ENCODE measurements at places on chromosomes 6 and 20.

DNA sequence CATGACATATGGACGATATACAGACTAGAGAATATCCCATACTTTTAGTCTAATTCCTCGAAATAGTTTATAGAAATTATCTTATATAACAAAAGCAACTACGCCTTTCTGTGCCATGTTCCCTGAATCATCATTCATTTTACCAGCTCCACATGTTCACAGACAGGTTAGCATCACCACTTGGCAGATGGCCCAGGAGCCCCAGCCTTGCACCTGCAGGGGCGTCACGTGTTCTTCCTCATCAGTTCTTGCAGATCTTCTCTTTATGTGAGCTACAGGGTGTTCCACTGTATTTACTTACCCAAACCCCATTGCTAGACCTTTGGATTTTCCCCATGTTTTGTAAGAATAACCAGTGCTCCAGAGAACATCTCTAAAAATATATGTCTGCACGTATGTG, 12.6 kb upstream of the BNIP5 start:
- no peak for DNase-seq

DNA sequence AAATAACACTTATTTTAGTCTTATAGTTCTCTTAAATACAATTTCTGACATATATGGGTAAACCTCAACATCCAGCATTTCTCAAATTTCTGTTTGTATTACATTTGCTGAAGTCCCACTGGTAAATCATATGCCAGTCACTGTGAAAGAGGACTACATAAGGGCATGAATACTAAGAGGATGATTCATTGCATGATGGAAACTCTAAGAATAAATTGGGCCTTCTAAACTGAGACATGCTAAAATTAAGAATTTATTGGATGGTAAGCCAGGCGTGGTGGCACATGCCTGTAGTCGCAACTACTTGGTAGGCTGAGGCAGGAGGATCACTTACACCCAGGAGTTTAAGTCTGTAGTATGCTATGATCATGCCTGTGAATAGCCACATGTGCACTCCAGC, 12.1 kb downstream of the DEFB123 start:
- no peak for DNase-seq

GRCh38 chr20:36454332-36454697, 87.0 kb upstream of the MYL9 start:
- DNase-seq, result no peak

- no peak for DNase-seq
These were observed 8.1 kb downstream of the NEDD9 start for GRCh38 chr6:11224252-11224965.

GRCh38 chr6:137737836-137738596, 129.0 kb upstream of the TNFAIP3 start:
- DNase-seq, result no peak

DNA sequence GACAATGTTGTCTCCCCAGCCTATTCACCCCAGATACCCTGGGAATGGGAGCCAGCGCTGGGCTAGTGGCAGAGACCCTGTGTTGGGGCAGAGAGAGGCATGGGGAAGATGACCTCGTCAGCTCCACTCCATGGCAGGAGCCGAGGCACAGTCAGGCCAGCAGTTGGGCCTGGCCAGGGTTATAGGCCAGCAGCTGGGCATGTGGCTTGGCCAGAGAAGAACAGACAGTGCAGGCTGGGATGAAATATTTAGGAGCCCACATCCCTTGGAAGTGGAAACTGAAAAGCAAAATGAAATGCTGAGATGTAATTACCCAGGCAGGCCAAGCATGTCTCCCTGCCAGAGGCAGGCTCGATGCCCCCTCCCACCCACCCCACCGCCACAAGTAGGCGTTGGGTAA, 70.0 kb downstream of the GRM4 start:
- no peak for DNase-seq

DNA sequence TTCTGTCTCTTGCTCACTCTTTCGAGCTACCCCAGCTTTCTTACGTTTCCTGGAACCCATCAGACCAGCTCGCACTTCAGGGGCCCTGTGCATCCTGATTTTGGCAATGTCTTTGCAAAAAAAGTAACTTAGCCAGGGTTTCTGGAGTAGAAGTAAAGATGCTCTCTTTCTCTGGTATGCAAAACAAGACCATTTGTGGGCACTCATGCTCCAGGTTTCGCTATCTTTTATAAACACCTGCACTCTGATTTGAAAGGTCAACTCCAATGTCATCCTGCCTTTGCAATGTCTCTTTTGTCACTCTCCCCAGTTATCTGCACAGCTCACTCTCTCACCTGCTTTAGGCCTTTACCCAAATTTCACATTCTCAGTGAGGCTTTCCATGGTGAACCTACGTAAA, 869.1 kb downstream of the QKI start:
- no peak for DNase-seq

DNA sequence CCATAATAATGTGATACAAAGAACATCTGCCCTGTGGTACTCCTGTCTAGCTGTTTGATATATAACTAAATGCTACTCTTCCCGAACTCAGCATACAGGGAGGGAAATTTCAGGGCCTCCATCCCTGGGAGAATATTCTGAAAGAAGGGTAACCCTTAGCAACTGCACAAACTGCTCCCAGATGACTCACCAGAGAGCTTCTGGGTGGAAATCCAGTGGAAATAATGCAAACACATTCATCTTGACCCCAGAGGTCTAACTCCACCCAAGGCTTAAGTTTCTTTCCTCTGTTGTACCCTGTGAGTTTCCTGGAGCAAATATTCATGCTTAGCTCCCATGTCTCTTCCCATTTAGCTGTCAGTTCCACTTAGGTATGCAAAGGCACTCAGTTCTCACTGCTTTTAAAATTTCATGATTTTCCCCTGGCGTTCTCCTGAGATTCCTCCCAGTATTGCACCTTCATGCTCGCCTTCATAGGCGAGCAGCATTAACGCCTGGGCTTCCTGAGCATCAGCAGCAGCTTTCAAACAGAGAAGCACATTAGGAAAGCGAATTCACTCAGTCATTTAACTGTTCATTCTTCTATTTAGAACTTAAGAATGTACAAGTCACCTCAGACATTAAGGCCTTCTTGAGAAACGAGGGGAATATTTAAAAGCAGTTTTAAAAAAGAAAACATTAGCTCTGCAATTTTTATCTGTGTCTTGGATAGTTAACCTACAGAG, 43.8 kb upstream of the LAMA4 start:
- no peak for DNase-seq

DNA sequence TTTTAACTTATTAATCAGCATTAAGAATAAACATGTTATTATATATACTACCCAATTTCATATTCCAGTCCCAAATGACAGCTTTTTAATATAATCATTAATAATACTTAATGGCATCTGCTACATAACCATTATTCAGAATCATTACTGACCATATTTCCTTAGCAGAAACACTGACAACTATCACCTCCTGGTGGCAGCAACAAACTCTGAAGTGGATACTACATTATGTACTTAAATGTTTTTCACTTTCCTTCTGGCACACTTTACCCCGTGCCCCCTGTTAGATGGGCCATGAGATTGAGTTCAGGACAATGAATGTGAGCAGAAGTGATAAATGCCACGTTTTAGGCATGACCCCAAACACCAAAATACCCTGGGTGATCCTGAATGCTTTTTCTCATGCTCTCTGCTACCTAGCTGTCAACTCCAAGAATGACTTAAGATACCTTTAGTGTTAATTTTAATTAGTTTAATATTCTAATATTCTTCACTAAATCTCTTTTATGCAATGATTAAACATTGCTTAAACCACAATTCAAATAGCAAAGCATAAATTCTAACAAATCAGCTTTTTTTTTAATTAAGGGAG, 77.1 kb downstream of the LMBRD1 start:
- DNase-seq, result peak; percentile 35

DNA sequence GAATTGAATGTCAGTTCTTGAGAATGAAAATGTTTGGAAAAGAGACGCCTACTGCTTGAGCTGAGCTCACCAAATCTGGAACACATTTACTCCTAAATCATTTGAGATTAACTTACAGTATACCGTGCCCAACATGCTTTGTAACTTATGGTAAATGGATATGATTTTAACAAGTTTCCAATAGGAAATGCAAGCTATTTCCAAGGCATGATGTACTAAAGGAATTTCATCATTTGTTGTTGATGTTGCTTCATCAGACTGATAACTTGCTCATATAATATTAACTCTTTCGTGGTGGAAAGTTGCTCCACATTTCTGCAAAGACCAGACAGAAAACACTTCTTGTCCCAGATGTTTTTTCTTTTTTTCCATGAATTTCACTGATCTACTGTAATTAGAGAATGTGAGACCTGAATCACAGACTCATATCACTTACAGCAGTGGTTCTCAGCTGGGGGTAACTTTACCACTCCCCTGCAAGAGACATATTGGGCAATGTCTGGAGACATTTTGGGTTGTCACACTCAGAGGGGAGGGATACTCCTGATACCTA, 116.6 kb upstream of the TRAF3IP2 start:
- no peak for DNase-seq

DNA sequence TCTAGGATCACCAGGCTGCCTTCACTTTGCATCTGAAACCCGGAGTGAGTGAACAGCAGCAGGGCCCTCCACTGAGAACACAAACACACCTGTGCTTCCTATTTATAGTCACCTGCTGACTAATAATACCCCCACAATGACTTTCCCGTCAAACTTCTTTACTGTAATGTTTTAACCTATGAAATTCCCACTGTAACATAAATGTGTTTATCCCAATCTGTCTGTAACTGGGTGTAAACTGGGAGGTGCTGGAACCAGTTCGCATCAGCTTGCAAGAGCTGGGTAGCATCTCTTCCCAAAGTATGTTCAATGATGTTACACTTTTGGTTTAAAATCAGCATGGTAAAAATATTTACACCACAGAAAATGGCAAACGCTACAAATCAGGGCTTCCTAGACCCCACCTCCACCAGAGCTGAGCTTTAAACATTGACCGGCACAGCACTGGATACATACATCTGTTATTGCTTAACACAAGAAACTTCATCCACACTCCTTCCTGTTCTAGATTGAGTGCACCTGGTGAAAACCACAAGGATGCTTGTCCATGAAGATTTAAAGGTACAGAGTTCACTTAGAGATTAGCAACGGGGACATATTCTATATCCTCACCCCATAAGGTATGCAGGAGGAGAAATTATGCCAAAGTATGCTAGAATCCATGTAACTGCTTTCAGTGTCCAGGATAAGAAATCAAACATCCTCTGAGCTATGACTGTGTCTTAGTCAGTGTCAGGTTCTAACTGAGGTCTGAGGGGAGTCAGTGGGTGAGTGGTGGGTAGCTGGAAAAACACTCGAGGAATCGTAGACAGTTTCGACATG, 79.0 kb downstream of the ALDH8A1 start:
- DNase-seq, result no peak

DNA sequence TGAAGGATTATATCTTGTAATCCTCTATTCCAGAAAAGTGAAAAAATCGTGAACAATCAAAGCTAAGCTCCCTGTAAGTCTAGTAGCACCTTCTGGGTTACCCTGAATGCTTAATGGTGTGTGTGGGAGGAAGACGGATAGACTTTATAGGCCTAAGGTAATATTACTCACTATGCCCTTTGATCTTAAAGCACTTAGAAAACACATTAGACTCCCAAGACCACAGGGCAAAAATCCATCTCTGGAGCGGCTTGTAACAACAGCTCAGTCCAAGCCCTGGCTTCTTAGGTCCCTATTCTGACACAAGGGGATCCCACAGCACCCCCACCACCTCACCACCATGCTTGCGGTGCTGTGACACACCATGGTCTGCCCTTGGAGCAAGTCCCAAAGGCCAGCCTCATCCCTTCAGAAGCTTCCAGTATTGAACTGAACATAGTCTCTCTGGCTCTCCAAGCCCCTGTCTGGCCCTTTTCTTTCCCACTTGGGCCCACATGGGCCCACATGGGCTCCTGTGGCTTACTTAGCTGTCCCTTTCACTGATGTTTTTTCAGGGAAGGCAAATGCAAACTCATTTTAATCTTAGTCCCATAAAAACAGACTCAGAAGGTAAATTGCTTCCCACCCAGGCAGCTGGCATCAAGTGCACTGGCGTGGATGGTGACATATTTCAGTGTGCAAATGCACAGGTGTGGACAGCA, 28.3 kb downstream of the C6orf132 start:
- DNase-seq, result no peak

GRCh38 chr6:49430866-49431265, 32.2 kb downstream of the MMUT start:
- DNase-seq, result no peak

DNA sequence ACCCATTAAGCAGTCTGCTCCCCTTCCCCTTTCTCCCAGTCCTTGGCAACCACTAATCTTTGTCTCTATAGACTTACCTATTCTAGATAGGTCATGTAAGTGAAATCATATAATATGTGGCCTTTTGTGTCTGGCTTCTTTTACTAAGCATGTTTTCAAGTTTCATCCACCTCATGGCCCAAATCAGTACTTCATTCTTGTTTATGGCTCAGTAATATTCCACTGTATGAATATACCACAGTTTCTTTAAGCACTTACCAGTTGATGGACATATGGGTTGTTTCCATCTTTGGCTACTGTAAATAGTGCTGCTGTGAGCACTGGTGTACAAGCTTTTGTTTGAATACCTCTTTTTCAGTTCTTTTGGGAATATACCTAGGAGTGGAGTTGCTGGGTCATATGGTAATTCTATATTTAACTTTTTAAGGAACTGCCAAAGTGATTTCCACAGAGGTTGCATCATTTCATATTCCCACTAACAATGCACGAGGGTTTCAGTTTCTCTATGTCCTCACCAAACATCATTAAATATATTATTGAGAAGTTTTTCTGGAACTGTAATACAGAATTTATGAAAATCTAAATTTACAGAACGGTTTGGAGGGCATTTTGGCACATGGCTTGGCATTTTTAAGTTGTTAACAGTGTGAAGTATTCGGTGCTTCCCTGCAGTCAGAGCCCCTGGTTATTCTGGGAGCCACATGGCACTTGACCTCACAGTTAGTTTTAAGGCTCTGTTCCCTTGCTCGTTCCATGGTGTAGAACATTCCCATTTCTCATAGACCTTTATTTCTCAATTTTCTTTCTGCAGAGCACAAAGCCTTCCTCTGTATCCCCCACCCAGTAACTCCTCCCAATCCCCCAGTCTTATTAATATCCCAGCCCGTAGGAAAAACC, 27.0 kb upstream of the DTNBP1 start:
- DNase-seq, result no peak

- no peak for DNase-seq
These were observed 21.5 kb upstream of the RALGAPA2 start for GRCh38 chr20:20733943-20734342.

DNA sequence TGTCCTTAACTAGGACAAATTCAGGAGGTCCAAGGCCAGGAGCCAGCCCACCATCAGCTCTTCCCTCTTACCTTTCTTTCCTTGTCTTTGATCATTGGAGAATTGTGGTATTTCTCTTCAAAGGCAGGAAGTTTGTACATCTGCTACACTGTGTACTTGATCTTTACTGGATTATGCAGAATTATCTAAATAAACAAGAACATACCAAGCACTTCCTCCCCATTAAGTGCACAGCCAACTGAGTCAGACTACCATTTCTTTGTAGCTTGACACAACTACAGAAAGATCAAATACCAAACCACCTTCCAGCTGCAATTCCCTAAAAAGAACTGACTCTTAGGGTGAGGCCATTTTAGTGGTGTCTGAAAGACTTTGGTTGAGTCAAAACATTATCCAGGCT, 195.1 kb downstream of the HDGFL1 start:
- DNase-seq, result no peak

- no peak for DNase-seq
These were observed 3.6 kb upstream of the ABHD12 start for GRCh38 chr20:25394276-25394675.

- DNase-seq, result no peak
These were observed 13.5 kb upstream of the CD2AP start for GRCh38 chr6:47464052-47464451.

- DNase-seq, result no peak
These were observed 4.6 kb downstream of the MAD2L1BP start for GRCh38 chr6:43639984-43640800.

Measured in GM23338 (cell line).